ENCODE measurements at places on chromosomes 16 and 17.

DNA sequence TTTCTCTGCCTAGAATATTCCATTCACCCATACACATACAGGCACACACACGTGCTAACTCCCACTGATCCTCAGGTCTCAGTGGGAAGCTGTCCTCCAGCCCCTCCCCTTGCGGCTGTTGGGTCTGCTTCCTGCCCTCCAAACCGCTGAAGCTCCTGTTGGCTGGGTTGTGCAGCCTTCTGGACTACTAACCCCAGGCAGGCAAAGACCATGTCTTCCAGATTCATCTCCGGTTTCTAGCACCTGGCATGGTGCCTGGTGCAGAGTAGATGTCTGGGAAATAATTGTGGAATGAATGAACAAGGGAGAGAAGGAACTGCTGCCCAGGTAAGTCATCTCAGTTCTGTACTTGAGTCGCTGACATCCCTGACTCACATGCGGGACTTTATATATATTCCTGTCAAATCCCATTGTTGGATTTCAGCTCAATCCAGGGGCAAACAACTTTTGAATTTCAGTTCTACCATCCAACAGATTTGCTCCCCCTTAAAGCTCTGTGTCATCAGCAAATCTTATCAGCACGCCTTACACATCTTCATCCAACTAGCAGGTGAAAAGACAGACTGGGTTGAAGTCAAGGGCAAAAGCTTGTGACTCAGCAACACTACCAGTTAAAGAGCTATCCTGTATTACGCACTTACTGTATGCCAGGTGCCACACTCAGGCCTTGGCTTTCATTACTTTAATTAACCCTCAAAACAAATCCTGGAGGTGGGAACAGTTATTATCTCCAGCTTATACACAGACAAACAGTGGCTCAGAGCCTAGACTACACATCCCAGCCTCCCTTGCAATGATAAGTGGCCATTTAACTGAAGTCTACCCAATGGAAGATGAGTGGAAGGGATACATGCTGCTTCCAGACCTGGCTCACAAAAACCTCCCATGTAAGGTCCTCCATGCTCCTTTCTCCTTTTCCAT lies 51.1 kb downstream of the SRCIN1 start:
- DNase-seq: no peak

GRCh38 chr17:20066253-20066652 lies 57.1 kb downstream of the SPECC1 start:
- no peak for DNase-seq

- no peak for DNase-seq
Measured at GRCh38 chr17:39173526-39174274, 7.7 kb upstream of the ARL5C start.

DNA sequence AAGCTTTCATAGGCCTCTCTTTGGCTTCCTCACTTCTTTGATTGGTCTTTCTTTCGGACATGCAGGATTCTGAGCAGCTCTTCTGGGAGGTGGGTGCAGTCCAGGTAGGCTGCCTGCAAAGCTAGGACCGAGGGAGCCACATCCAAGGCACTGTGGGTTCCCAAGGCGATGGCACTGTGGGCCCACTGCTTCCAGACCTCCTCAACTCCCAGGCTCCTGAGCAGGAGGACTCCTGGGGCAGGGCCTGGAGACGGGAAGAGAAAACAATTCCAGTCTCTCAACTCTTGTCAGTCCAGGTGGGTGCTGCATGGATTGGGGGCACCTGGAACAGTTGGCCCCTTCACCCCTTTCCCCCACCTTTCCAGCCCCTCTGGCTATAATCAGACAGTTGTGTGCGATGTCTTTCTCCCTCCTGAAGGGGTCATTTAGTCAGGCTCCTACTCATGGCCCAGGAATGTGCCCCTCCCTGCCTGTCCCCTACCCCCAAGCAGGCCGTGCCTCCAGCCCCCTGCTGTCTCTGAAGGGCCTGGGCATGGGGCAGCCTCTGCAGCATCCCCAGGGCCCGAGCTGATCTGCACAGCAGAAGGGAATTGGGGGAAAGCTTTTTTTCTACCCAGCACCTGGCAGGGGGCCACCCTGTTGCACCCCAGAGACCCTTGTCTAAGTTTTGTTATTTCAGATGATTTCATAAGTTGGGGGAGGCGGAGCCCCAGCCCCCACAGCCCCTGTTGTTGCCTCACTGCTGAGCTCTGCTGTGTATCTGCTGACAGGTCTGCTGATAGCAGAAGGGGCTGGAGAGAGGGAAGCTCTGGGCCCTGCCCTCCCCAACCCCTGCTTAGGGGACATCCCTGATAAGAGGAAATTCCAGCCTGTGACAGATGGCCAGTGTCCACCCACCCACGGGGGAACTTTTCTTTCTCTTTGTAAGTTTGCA lies 330.3 kb downstream of the SEC14L1 start:
- no peak for DNase-seq

- no peak for DNase-seq
Measured at GRCh38 chr16:1125471-1125870, 27.4 kb upstream of the CACNA1H start.

- DNase-seq: peak; percentile 52
Measured at GRCh38 chr17:75130632-75131277, 787 bp downstream of the NT5C start.

DNA sequence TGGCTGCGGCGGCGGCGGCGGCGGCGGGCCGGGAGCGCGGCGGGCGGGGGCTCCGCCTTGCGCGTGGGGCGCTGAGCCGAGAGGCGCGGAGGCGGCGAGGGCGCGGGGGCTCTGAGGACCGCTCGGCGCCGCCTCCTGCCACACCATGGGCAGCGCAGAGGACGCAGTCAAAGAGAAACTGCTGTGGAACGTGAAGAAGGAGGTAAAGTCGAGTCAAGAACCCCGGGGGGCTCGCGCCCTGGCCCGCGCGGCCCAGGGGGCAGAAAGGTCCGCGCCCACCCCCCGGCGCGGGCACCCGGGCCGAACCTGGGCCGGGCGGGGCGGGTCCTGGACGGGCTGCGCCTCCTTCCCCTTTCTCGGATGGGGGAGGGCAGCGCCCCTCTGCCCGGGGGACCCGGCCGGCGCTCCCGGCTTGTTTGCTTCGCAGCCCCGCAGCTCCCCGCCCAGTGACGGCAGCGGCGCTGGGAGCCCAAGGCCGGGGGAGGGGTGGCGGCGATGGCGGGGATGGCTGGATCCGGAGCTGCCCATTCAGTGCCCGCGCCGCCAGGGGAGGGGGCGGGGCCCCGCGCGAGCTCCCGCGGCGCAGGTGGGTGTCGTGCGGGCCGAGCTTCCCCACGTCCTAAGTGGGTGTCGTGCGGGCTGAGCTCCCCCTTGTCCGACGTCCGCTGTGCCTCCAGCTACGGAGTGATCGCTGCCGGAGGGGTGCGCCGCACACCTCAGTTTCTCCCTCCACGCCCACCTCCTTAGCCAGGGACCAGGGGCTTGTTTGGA lies 428 bp downstream of the SGSM2 start:
- DNase-seq: peak; percentile 30

DNA sequence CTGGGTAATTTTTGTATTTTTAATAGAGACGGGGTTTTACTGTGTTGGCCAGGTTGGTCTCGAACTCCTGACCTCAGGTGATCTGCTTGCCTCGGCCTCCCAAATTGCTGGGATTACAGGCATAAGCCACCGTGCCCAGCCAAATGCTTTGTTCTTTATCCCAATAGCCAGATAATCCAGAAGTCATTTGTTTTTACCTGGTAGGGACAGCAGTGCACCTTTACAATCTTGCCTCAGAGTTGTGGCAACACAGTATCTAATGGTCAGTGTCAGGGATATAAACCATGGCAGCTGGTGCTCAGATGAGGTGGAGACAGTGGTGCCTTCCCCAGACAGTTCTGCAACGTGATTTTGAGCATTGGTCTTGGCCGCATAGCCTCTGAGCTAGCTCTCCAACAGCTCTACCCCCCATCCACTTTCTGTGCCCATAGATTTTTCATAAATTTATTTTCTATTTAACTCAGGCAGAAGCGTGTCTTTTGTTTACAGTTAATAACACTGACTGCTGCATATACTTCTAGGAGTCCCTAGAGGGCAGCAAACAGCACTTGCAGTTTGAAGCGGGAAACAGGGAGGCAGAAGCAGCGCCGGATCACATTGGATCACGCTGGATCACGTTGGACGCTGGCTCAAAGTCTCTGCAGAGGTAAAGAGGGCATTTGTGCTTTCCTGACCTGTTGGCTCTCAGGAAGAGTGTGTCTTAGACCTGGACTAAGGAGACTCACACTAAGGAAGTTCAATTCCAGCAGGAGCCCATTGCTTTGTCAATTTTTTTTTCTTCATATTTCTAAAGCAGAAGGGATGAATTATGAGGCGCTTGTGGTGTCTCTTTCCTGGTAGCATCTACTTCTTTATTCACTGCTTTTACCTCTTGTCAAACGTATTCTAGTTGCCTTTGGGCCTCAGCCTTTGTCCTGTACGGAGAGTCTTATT lies 5.1 kb upstream of the GGT6 start:
- peak; percentile 71 for DNase-seq

DNA sequence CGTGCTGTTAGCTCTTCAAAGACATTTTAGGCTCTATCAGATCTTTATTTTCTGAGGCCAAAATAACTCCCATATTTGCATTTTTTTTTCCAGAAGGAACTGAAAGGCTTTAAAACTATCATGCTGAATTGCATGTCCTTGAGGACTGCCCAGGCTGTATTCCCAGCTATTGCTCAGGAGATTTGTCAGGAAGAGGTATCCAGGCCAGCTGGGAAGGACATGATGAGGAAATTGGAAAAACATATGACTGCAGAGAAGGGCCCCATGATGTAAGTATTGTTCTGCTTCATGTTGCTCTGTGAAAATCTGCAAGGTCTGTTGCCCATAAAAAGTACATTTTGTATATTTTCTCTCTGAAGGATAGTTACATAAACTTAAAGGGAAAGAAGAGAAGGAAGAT lies 5.7 kb downstream of the CDC6 start:
- no peak for DNase-seq

DNA sequence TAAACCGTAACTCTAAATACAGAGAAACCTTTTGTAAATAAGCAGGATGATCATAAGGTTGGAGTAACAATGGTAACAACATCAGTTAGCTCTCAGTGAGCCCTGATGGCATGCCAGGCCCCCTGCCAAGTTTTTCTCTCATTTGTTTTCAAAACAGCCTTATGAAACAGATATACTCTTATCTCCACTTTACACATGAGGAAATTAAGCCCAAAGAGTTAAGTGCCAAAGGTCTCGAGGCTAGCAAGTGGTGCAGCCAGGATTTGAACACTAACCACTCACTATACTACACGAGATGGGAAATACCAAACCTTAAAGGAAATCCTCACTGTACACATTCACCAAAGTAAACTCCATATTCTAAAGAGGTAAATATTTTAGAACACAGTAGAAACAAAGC lies 15.0 kb downstream of the USP31 start:
- DNase-seq: no peak

DNA sequence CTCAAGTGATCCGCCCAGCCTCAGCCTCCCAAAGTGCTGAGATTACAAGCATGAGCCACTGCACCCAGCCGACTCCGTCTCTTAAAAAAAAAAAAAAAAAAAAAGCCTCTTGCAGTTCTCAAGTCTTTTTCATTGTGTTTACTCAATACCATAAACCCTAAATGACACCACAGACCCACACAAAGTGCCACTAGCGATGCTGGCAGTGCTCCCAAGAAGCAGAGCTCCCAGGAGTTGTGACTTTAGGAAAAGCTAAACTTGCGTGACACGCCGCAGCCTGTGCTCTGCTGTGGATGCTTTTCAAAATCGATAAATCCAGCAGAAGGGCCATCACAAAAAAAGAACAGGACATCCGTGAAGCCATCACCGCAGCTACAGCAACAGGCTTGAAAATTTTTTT lies 114.7 kb downstream of the ANKRD11 start:
- DNase-seq: no peak

- DNase-seq: no peak
Measured at GRCh38 chr17:35130392-35130791, 9.0 kb downstream of the FNDC8 start.

DNA sequence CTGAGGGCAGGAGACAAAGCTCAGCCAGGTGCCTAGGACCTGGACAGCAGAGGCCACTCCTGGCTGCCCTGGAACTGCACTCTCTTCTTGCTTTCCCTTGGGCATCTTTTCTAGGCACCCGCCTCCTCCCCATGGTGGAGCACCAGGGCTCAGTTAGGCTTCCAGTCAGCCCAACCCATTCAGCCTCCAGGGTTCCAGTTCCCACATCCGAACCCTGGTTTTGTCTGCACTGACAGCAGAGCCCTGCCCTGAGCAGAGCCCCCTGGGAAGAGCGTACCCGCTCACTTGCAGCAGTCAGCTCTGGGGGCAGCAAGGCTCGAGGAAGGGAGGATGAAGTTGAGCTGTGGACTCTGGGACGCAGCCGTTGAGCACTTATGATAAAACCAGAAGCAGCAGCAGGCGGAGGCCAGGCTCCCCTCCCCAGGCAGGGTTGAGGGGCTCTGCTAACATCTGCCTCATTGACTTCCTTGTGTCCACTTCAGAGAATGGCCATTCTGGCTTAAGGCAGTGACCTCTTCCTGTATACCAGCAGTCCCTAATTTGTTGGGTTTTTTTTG lies 213.2 kb downstream of the NTN1 start:
- DNase-seq: no peak

DNA sequence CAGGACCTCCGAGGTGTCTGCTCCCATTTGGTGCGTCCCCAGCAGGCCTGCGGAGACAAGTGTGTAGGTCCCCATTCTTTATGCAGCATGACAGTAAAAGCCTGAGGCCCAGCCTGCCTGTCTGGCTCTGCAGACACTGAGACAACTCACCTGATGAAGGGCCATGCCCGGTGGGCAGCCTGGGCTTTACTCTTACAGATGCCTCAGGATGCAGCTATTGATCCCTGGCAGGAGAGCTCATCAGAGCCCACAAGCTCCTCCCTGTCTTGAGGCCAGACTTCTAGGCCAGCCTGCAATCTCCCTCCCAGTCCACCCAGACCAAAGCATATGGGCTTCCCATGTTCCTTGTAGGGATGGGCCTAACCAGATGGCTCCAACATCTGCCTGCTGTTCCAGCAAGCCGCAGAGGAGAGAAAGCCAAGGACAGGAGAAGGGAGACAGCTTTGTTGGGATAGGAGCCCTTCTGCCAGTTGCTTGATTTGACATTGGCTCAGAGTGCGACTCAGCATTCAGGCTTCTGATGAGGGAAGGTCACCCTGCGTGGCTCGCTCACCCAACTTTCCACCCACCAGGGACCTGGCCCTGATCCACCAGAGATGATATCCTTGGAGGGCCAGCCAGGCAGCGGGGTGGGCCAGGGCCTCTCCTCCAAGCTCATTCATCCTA lies 87.5 kb downstream of the SOCS1 start:
- DNase-seq: no peak

GRCh38 chr17:74241431-74241830 lies 28.1 kb downstream of the TTYH2 start:
- no peak for DNase-seq

DNA sequence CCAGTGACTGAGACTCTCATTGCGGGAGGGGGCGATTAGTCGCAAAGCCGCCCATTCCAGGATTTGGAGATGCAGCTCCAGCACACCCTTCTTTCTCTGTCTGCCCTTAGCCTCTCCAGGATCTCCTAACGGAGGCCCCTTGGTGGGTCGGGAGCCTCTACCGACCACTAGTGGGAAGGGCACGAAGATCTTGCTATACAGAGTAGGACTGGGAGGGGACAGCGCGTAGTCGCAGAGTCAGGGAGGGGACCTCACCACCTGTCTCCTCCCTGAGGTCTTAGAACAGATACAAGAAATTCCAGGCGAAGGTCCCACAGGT lies 588 bp upstream of the SMTNL2 start:
- no peak for DNase-seq

- DNase-seq: no peak
Measured at GRCh38 chr16:84484579-84485254, 19.7 kb downstream of the MEAK7 start.

GRCh38 chr16:55492756-55493380 lies 13.9 kb downstream of the MMP2 start:
- DNase-seq: no peak

- DNase-seq: no peak
Measured at GRCh38 chr17:42537156-42537805, 1.2 kb downstream of the NAGLU start.
